ENCODE measurements at places on chromosomes 6 and 20. TPM values are rescaled to one million over a fixed set of nuclear protein-coding genes. Genes with fewer than 3 reads are reported as not detected.
A peak's percentile ranks its signal among the peaks of the same experiment; 100 is the strongest.

SGK1 gene
- 31.8 TPM for total RNA-seq

ULBP3 gene
- total RNA-seq: 0.64 TPM

IL17A gene
- not detected for total RNA-seq

GRCh38 chr6:112253498-112253840, 898 bp downstream of the LAMA4 start:
- DNase-seq: no peak

DNA sequence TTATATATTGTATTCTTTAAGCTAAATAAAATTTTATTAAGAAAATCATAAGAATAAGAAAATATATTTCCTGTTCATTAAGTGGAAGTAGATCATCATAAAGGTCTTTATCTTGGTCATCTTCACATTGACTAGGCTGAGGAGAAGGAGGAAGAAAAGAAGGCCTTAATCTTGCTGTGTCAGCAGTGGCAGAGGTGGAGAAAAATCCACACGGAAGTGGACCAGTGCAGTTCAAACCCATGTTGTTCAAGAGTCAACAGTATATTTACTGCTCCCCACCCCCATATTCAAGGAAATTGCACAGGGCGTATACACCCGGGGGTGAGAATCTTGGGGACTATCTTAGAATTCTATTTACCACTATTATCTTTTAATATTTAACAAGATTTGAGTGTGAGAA, 178.6 kb upstream of the SCGN start:
- DNase-seq: no peak

GRCh38 chr6:137417396-137417795, 76.8 kb downstream of the OLIG3 start:
- no peak for DNase-seq

- DNase-seq: no peak
Observed at GRCh38 chr6:121594053-121594452, 158.6 kb downstream of the GJA1 start.

- DNase-seq: no peak
Observed at GRCh38 chr6:117908246-117909068, 1.4 kb downstream of the SLC35F1 start.

GRCh38 chr6:21459641-21460040, 133.9 kb upstream of the SOX4 start:
- no peak for DNase-seq

GRCh38 chr6:10205892-10206291, 209.0 kb downstream of the TFAP2A start:
- DNase-seq: no peak

- no peak for DNase-seq
Observed at GRCh38 chr6:87308970-87309369, 13.4 kb upstream of the SMIM8 start.

DNA sequence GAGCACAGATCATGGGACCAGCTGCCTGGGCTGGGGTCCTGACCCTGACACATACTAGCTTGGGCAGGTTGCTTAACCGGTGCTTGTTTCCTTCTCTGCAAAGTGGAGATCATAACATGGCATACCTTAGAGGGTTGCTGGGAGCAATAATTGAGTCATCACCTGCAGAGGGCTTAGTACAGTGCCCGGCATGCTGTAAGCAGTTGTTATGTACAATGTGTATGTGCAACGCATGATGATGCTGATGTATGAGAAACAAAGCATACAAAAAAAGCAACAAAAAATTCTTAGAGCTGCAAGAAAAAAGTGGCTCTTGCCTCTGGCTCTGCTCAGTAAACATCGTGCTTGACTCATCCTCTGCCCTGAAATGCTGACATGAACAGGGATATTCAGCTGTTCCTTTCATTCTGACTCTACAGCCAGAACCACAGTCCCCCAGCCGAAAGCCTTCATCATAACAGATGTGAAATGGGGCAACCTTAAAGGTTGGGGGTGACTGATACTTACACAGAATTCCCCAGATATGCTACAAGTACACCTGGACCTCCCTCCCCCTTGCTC, 91.7 kb downstream of the CLIC5 start:
- no peak for DNase-seq

- no peak for DNase-seq
Observed at GRCh38 chr6:44316481-44316880, 3.3 kb upstream of the AARS2 start.

DNA sequence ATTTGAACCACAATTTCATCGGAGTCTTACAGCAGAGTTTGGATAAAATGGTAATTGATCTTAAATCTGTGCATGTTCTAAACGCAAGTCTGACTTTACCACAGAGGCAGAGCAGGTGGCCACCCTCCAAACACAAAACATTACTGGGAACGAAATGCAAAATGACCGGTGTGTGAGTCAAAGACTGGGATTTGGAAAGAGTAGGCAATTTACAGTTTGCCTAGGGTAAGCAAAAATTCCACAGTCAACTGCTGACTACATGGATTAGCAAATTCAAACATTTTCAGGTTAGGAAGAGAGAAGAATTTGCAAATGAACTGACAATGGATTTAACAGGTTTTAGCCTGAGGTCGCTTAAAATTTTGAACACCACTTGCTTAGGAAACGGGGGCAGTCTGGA, 444.4 kb downstream of the HDGFL1 start:
- no peak for DNase-seq

GRCh38 chr6:39309942-39310531, 4.2 kb downstream of the KCNK17 start:
- DNase-seq: peak; percentile 44

DNA sequence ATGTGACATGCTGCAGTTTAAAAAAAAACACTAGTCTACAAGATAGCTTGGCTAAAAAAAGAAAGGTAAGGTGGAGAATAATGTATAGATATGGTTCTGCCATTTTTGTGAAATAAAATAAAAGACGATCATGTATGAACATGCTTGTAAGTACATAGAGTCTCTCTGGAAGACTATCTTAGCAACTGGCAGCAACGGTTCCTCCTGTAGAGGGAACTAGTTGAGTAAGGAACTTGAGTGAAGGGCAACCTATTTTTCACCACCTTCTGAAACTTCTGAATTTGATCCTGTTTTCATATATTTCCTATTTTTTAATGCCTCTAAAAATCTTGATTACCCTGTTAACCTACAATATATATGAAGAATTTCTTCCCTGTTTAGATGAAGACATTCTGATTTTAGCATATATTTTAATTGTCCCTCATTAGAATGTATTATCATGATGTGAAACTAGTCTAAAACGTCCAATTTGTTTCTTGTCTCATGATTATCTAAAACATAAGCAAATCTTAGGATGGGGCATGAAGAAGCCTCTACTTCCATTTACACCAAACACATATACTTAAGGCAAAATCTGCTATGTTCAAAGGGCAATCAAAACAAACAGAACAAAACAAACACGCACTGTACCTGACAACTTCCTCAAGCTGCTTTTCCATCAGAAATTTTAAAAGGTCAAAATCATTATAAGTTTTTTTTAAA, 202.5 kb downstream of the ISM1 start:
- DNase-seq: no peak

- DNase-seq: no peak
Observed at GRCh38 chr6:39199231-39199940, 29.9 kb downstream of the KCNK5 start.

GRCh38 chr6:136550045-136550329, 235 bp downstream of the MAP7 start:
- no peak for DNase-seq

DNA sequence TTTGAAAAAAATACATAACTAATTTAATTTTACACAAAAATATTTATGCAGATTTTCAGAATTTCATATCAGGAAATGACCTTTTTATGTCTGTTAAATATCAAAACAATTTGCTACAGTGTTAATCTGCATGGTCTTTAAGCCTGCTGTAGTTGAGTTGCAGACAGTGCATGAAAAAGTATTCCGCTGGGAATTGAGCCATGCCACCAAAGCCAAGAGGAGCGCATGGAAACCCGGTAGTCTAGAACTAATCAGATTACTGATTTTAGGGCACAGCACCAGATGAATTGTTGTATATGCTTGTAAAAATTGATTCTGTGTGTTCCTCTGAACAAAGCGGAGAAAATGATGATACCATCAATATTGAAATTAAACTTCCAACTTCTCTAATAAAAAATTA, 34.3 kb upstream of the LAMP5 start:
- DNase-seq: no peak

DNA sequence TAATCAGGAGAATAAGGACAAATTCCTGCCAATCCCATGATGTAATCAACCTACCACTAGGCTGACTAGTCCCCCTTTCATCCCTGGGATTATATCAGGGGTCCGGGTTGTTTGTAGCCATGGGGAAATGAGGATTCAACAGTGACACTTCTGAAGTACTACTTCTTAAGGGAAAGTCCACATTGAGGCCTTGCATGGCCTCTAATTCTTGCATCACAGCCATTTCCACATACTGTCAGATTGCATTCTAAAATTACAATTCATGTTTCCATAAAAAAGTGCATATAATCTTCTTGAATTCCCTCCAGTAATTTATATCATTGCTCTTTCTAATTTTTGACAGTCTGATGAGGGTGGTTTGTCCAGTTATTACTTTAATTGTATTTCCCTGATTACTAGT, 184.2 kb downstream of the PHF3 start:
- DNase-seq: no peak

All from natural killer cell (primary cell).